Hindlimb muscle (tissue), 1 donor: ENCODE measurements at places on chromosomes 11 and 22.

DNA sequence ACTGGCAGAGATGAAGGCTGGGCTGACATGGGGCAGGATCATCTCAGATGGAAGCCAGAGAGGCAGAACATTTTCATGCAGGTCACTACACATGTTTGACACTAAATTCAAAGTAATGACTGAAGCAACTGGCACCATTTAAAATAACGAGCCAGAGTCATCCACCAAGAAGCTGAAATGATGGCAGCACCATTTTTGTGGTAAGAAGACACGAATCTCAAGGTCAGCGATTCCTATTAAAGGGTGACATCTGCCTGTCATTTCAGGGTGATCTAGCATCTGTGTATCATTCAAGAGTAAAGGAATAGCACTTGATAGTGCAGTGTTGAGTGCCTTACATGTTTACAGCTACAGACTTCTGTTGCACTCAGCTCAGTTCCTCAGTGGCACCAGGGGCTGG, 113.4 kb upstream of the C11orf87 start:
- DNase-seq = no peak

- DNase-seq = no peak
Measured at GRCh38 chr11:128848815-128849455, 18.2 kb downstream of the KCNJ1 start.

- no peak for DNase-seq
Measured at GRCh38 chr22:36445158-36445668, 36.2 kb downstream of the TXN2 start.

DNA sequence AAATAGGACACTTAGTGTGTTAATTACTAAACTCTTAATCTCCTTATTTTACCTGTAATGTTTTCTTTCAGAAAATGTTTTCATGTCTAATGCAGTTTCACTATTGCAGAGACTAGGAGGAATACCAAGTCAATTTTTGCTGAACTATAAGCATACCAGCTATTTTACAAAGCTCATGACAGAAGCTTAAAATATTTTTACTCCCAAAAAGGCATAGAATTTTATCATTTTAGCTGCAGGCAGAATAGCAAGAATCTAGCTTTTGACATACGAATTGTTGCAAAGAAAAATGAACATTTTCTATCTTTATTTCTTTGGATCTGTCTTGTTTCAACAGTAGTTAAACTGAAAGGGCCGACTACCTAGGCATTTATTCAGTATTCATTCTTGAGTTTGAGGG, 366.9 kb downstream of the FAT3 start:
- DNase-seq = no peak

- DNase-seq = peak; percentile 48
Measured at GRCh38 chr22:38706101-38706900, 557 bp downstream of the GTPBP1 start.

- DNase-seq = no peak
Measured at GRCh38 chr11:375065-376025, 6.0 kb downstream of the B4GALNT4 start.

GRCh38 chr22:30640361-30640760, 4.8 kb downstream of the SLC35E4 start:
- no peak for DNase-seq

DNA sequence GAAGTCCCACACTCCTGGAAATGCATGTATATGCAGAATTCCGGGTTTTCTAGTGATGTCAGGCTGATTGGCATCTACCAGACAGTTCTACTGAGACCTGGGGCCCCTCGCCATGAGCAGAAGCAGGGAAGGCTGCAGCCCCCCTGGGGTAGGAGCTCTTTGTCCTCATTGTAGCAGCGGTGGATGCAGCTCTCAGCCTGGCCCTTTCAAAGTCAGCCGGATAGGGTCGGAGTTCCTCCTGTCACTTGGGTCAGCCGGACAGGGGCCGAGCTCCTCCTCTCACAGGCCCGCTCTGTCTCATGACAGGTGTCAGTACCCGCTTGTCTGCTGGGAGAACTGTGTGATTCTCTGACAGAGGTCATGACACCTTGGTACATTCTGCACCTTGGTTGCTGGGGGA, 30.0 kb downstream of the MRGPRD start:
- no peak for DNase-seq

GRCh38 chr11:101741061-101741460, 157.3 kb upstream of the TRPC6 start:
- DNase-seq = no peak

GRCh38 chr11:115217726-115218311, 286.4 kb downstream of the CADM1 start:
- DNase-seq = no peak

DNA sequence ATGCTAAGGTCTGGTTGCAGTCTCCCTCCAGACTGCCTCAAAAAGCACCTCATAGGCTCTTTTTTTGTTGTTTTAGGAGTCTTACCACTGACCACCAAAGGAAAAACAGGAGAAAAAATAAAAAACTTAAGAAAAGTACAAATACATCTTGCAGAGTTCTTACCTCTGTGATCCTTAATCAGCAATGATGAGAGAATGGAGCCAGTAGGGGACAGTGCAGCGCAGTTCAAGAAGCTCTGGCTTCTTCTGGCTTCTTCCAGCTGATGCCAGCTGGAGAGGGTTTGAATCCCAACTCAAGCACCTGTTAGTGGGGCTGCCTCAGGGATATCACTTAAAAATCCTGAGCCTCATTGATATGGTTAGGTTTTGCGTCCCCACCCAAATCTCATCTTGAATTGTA, 223.3 kb upstream of the ISX start:
- DNase-seq = no peak

GRCh38 chr22:37816543-37817180, 6.5 kb upstream of the GALR3 start:
- DNase-seq = no peak

DNA sequence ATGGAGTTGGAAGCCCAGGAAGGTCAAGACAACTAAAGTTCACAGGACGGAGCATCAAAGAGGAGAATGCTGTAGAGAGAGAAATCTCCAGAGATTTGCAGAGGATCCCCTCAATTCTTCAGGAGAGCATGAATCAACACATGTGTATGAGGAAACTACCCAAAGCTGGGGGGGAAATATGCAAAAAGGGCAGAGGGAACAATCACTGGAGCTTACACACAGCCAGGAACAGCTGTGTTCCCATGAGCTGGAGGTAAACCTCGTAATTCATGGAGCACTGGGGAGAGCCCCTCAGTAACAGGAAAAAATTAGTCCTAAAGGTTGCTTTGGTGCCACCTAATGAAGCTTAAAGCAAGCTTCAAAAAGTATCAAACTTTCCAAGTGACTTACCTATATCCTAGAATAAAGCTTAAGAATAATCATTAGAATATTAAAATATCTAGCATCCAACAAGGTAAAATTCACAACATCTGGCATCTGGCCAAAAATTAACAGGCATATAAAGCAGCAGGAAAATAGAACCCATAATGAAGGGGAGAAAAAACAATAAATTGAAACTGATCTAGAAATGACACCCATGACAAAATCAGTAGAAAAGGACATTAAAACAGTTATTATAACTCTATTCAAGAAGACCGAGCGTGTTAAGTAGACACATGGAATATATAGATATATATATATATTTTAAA, 134.2 kb downstream of the STK33 start:
- DNase-seq = no peak

DNA sequence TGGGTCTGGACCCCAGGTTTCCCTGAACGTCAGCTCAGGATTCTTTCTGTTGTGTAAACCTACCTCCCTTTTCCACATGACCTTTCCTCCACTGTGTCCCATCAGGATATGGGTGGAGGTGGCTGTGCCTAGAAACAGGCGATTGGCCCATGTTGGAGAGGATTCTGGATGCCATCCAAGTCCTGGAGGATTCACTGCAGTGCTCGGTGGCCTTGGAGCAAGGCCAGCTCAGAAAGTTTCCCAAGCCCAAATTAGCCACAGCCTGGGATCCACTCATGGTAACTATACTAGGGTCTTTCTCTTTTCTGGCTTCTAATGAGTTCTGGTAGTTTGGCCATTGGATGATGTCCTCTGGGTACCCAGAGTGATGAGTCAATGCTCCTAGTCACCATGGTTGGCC, 141.6 kb downstream of the SNX19 start:
- DNase-seq = no peak

- DNase-seq = no peak
Measured at GRCh38 chr22:25833676-25834075, 91.7 kb downstream of the MYO18B start.

- DNase-seq = no peak
Measured at GRCh38 chr11:1071571-1072115, 3.0 kb upstream of the MUC2 start.

DNA sequence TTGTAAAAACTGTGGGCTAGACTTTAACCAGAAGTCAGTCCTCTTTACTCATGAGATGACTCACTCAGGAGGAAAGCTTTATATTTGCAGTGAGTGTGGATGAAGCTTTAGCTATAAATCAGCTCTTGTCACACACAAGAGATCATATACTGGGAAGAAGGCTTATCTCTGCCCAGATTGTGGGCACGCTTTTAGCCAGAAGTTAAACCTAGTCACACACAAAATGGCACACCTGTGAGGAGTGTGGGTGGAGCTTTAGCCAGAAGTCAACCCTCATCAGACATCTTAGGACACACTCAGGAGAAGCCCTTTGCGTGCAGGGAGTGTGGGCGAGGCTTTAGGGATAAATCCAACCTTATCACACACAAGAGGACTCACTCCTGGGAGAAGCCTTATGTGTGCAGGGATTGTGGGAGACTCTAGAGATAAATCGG, 706.9 kb upstream of the LUZP2 start:
- DNase-seq = no peak

- DNase-seq = peak; percentile 66
Measured at GRCh38 chr22:41917903-41918791, 3.3 kb upstream of the SHISA8 start.

- DNase-seq = no peak
Measured at GRCh38 chr11:5289696-5290095, 12.1 kb downstream of the OR51B4 start.

- DNase-seq = no peak
Measured at GRCh38 chr11:82043316-82043715, 690.3 kb downstream of the FAM181B start.

DNA sequence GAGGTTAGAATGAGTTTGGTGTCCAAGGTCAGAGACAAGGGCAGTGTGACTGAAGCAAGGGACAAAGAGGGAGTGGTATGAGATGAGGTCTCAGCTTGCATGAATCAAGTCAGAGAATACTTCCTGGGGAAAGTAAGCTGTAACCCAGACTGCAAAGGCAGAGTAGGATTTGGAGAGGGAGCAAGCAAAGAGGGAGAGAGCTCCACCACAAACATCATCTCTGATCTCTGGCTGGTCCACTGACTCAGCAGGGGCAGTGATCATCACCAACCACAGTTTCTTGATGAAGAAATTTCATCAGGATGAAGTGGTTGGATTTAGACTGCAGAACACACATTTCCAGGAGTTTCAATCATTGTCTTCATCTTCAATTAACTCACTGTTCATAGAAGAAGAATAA, 54.9 kb upstream of the HMGXB4 start:
- no peak for DNase-seq

GRCh38 chr11:77269484-77270123, 31.9 kb downstream of the GDPD4 start:
- DNase-seq = no peak

DNA sequence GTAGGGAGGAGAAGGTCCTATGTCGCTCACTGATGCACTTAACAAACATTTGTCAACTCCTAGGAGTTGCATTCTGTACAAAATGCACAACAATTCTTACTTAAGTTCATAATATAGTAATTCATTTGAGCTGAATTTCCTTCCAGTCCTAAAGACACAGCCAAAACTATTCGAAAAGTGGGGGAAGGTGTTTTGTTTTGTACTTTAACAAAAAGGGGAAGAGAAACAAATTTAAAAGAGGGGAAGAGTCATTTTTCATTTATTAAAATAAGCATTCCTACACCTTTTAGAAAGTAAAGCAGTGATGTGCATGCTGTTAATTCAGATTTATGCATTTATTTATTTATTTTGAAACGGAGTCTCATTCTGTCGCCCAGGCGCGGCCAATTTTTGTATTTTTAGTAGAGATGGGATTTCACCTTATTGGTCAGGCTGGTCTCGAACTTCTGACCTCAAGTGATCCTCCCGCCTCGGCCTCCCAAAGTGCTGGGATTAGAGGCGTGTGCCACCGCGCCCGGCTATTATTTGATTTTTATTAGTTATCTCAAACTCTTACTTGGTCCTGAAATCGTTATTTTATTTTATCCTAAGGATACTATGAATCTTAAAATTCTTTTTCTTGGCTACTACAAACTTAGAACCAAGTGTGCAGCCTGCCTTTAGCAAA, 1.1 kb upstream of the FANCF start:
- no peak for DNase-seq

DNA sequence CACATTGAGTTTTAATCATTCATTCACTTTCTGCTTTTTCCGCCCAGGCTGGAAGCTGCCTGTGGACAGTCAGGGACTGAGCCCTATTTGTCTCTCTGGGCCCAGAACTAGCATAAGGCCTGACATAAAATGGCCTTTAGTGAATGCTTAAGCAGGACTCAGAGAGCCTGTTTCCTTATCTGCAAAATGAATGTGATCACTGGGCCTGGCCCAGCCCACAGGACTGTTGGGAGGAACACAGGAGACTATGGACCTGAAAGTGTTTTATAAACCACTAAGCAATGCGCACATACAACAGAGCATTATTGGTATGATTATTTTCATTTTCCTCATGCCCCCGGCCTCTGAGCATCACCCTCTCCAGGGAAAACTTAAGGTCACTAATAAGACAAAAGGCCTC, 3.9 kb upstream of the MYH9 start:
- DNase-seq = no peak

GRCh38 chr11:128424271-128424711, 163.1 kb downstream of the ETS1 start:
- peak; percentile 84 for DNase-seq

GRCh38 chr11:60899046-60899936, 7.1 kb downstream of the PRPF19 start:
- DNase-seq = peak; percentile 59

DNA sequence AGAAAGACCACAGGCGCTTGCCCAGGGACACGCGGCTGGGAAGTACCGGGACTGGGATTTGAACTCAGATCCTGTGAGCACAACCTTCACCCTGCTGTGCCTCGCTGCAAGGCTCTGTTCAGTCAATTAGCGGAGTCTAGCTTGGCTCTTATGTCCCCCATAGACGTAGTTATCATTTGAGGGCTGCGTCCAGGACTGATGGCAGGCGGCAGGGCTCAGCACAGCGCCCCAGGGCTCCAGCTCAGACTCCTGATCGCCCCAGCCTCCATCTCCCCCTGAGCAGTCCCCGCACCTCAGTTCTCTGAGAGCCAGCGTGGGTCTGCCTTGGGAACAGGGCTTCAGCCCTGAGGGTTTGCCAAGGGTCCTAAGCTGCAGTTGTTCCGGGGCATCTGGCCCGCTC, 19.8 kb downstream of the MRGPRG start:
- no peak for DNase-seq

DNA sequence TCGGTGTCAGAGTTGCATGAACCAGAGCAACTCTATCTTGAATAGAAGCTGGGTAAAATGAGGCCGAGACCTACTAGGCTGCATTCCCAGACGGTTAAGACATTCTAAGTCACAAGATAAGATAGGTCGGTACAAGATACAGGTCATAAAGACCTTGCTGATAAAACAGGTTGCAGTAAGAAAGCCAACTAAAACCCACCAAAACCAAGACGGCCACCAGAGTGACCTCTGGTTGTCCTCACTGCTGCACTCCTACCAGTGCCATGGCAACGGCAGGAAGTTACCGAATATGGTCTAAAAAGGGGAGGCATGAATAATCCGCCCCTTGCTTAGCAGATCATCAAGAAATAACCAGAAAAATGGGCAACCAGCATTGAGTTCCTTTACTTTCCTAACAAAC, 2.4 kb upstream of the KAT5 start:
- no peak for DNase-seq

GRCh38 chr22:48748113-48748859, 1079.4 kb downstream of the BRD1 start:
- no peak for DNase-seq

- no peak for DNase-seq
Measured at GRCh38 chr11:86781546-86781945, 18.8 kb upstream of the PRSS23 start.
